Endothelial cell of umbilical vein (primary cell): ENCODE measurements at places on chromosomes 12 and 14. TPM values are rescaled to one million over a fixed set of nuclear protein-coding genes. Genes with fewer than 3 reads are reported as not detected.

RNF212B gene
- not detected in 2 replicates for total RNA-seq

ADGRD1 gene
- not detected in 2 replicates for total RNA-seq

GRCh38 chr14:31806249-31806648 is 245.0 kb downstream of the NUBPL start:
- H3K4me1 ChIP-seq: no peaks in the 10 kb centered on the region
- no peaks in the 10 kb centered on the region for H3K27me3 ChIP-seq
- H3K36me3 ChIP-seq: no peaks in the 10 kb centered on the region
- no peak overlapping the region for H3K27ac ChIP-seq
- DNase-seq: no peak
- no peak overlapping the region for H3K4me3 ChIP-seq

DNA sequence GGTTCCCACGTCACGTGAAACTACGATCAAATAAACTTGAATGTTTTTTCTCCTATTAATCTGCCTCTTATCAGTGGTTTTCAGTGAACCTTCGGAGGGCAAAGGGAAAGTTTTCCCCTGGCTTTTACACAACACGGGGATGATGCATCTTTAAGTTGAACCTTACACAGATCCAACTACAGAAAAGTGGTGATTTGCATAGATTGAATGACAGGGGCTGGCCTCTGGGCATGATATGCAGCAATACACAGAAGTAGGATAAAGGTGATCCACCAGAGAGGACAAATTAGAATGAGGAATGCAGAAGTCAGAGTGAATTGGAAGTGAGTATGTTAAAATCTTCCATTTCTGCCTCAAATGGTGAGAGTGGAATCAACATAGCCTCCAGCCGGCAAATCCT is 11.6 kb downstream of the GSG1 start:
- no peaks in the 10 kb centered on the region for H3K36me3 ChIP-seq
- H3K27ac ChIP-seq: no peak overlapping the region
- no peak for DNase-seq

DNA sequence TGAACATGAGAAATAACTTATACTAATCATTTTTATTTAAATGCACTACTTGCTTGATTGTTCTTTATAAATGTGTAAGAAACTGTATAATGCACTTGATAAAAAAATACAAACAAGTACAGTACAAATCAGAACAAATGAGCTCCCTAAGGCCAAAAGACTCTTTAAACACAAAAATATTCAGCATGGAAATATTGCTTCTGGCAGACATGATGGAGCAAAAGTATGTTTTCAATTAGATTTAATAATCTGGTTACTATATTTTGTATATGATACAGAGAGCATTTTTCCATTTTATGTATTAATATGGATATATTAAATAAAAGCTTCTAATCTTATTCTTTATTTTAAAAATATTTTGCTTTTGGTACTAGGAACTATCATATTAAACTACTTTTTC is 800.2 kb upstream of the LRFN5 start:
- no peaks in the 10 kb centered on the region for H3K36me3 ChIP-seq
- no peak overlapping the region for H3K4me3 ChIP-seq
- no peaks in the 10 kb centered on the region for H3K4me1 ChIP-seq

- peaks cover 46% of the 10 kb centered on the region for H3K4me1 ChIP-seq
- no peaks in the 10 kb centered on the region for H3K36me3 ChIP-seq
- no peaks in the 10 kb centered on the region for H3K27me3 ChIP-seq
- H3K27ac ChIP-seq: peak overlapping the region; percentile 55
- no peak for DNase-seq
Observed at GRCh38 chr14:95248432-95248831, 71.3 kb downstream of the CLMN start.

GRCh38 chr14:25484235-25484634 is 434.3 kb upstream of the STXBP6 start:
- no peak overlapping the region for H3K27ac ChIP-seq
- no peak for DNase-seq
- H3K4me1 ChIP-seq: no peaks in the 10 kb centered on the region
- no peak overlapping the region for H3K4me3 ChIP-seq
- no peaks in the 10 kb centered on the region for H3K27me3 ChIP-seq
- no peaks in the 10 kb centered on the region for H3K36me3 ChIP-seq
